ENCODE measurements at places on chromosomes 3 and 15.
A peak's percentile ranks its signal among the peaks of the same experiment; 100 is the strongest.

- no peak for DNase-seq
Measured at GRCh38 chr3:171811295-171811912, 1.1 kb upstream of the PLD1 start.

GRCh38 chr3:143972505-143973258 is 1.1 kb downstream of the DIPK2A start:
- peak; percentile 27 for DNase-seq

DNA sequence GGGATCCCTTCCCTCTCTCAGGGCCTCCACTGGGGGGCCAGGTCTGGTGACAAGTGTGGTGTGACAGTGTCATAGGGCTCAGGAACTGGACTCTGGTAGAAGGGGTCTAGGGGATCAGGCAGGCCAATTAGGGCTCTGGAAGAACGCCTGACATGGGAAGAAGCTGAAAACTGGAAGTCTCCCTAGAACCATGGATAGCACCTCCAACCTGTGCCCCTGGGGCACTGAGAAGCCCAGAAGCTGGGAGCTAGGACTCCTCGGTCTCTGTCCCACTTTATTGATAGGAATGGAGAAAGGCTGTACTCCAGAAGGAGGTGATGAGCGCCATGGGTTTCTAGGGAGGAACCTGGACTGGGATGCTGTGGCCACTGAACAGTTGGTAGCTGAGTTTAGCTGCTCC is 30.7 kb downstream of the INSYN1 start:
- no peak for DNase-seq

DNA sequence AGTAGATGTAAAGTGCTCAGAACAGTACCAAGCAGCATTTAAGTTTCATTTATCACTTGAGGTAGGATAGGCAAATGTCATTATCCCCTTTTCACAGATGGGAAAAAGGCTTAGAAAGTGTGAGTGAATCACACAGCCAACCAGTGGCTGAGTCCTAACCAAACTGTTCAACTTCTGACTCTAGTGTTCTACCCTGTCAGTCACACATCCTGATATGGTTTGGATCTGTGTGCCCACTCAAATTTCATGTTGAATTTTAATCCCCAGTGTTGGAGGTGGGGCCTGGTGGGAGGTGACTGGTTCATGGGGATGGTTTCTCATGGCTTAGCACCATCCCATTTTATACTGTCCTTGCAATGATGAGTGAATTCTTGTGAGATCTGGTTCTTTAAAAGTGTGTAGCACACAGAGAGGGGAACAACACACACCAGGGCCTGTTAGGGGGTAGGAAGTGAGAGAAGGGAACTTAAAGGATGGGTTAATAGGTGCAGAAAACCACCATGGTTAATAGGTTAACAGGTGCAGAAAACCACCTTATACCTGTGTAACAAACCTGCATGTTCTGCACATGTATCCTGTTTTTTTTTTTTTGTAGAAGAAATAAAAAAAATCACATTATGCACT is 304.7 kb downstream of the SUCLG2 start:
- DNase-seq: no peak

DNA sequence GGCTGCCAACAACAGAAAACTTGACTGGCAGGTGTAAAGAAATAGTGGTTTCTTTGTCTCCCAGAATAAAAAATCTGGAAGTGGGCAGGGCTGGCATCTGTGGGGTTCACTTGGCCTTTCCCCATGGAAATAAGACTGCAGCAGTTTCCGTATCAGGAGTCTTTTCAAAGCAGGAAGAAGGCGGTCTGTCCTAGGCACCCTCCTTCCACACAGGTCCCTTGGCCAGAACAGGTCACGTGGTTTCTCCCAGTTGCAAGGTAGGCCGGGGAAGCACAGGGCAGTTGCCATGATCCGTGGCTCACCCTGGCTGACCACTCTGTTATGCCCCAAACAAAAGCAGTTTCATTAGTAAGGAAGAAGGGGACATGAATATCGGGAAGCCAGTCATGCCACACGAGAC is 45.4 kb downstream of the ZDHHC19 start:
- no peak for DNase-seq

- DNase-seq: no peak
Measured at GRCh38 chr3:169694117-169694516, 30.6 kb upstream of the MECOM start.

DNA sequence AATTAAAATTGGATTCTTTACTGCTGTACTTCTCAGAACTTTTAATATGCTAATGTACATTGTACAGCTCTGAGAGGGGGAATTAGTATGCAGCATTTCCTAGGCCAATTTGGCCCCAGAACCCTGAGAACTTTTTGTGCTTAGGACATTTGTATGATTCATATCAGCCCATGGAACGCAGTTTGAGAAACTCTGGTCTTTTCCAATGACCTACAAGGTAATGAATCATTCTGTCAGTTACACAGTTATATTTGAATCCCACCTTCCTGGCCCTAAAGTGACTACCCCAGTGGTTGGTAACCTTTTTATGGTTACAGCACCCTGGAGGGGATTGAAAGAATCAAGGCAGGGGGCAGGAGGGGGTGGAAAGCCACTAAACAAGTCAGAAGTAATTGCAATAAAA is 25.6 kb upstream of the KBTBD12 start:
- no peak for DNase-seq

DNA sequence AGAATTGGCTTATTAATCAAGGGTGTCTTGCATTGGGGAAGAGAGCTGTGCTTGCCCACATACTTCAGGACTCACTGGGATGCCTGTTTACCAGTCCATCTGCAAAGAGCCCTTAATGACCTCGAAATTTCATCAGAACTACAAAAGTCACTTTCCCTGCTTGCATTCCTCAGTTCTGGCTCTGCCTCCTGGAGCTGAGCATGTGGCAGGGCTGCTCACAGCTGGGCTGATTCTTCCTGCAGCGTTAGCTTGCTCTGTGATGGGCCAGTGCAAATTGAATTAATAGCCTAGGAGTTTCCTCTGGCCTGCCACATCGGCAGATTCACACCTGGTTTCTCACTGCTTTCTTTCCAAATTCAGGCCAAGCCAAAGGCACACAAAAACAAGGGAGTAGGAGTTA is 108.9 kb downstream of the DUT start:
- DNase-seq: no peak

- no peak for DNase-seq
Measured at GRCh38 chr3:132399054-132399929, 18.0 kb upstream of the DNAJC13 start.

DNA sequence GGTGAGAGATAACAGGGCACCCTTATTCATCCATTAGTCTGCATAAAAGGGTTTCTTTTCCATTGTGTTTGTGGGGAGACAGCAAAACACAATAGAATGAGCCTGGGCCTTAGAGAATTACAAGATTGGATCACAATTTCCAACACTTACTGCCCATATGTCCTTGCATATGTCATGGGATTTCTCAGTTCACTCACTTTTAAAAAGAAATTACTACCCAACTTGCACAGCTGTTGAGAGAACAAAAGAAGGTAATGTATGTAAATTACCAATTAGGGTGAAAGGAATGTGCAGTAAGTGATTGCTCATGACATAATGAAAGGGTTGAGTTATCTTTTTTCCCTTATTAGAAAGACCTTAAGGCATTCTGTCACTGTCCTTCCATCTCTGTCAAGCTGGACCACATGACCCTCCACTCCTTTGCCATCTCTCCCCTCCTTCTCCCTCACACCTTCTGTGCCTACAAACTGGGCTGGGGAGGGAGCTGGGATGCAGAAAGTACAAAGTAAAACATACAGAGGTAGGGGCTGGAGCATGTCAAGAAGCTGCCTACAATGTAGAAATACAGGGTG is 244.2 kb downstream of the ZMAT3 start:
- no peak for DNase-seq

- no peak for DNase-seq
Measured at GRCh38 chr3:25781145-25781757, 2.0 kb downstream of the NGLY1 start.

DNA sequence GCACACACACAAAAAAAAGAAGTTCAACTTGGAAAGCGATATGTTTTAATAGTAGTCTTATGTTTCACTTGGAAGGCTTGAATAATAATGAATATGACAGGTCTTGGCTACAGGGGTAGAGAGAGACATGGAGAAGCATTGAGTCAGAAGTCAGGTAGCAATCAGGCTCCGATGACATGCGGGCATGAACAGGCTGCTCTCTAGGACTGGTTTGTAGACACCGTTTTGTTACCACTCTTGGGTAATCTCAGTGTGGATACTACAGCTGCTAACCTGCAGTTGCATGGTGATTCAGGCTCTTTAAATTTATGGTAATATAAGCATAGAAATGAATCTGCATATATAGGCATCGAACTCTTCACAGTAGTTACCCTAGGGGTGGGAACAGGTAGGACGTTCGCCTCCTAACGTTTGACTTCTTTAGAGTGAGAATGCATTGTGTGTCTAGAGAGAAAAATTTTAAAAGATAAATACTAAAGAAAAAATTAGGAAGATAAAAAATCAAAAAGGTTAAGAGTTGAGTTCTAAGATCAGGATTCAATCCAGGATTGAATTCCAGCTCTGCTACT is 241.6 kb upstream of the KBTBD8 start:
- no peak for DNase-seq

- no peak for DNase-seq
Measured at GRCh38 chr3:126438746-126439145, 36.9 kb downstream of the ZXDC start.

GRCh38 chr3:152454076-152454875 is 185.5 kb downstream of the MBNL1 start:
- DNase-seq: no peak

DNA sequence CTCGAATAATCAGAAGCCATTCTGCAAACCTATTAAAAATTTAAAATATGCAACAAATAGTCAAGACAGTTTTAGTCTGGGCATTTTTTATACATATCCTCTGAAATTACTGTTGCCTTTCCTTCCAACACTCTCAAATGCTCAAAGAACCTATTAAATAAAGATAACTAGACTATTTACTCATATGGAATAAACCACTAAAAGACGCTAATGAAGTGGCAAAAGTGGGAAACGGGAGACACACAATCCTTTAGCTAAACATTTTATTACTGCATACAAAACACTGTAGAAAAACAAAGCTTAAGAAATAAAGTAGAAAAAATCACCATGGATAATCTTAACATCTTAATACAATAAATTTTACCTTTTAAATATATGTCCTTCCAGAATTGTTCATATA is 75.4 kb downstream of the HERC1 start:
- DNase-seq: no peak

DNA sequence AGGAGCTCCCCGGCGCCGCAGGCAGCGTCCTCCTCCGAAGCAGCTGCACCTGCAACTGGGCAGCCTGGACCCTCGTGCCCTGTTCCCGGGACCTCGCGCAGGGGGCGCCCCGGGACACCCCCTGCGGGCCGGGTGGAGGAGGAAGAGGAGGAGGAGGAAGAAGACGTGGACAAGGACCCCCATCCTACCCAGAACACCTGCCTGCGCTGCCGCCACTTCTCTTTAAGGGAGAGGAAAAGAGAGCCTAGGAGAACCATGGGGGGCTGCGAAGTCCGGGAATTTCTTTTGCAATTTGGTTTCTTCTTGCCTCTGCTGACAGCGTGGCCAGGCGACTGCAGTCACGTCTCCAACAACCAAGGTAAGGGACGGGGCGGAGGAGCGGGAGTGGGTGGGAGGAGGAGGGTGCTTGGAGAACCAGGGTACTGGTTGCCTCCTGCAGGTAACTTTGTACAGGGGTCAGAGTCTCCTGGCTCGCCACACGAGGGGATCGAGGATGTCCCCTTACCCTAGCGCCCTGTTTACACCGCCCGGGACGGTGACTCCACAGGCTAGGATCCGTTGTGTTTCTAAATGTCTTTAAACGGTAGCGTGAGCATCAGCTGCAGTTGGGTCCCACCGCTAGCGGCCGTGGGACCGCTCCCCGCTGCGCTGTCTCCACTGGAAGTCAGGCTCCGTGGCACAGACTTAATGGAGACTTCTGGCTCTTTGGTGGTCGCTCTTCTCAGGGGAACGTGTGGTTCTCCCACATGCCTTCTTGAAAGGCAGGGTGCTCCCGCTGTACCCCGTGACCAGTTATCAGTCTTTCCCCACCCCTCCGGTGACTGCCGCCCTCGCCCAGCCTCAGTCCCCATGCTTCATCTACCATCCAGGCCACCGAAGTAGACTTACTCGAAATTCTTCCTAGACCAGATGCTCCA is 515 bp downstream of the EPHA6 start:
- DNase-seq: no peak

- no peak for DNase-seq
Measured at GRCh38 chr3:114498539-114499370, 204.9 kb downstream of the TIGIT start.

- no peak for DNase-seq
Measured at GRCh38 chr15:101308604-101309435, 13.8 kb upstream of the SNRPA1 start.

DNA sequence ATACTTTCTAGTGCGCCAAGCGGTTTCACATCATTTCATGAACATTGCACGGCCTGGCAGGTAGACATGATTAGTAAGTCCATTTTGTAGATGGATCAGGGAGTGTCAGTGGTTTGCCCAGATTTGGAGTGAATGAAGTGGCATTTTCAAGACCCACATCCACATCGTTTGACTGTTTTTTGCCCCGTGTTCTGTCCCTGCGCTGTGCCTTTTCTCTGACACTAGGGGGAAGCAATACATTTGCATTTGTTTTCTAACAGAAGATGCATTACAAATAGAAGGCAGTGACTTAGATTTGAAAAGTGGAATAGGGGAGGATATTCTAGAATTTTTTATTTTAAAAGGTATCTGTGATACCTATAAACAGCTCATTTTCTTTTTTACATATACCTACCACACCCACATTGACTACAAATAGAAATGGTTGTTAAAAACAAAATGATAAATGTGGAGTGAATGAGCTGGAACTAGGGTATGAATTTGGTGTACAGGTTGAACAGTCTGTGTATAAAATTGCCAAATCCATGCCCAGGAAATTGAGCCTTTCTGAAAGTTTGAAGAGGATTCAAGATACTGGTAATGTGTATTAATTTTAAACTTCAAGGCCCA is 98.0 kb downstream of the USP13 start:
- no peak for DNase-seq

- DNase-seq: no peak
Measured at GRCh38 chr3:126397610-126398422, 3.1 kb downstream of the CFAP100 start.

DNA sequence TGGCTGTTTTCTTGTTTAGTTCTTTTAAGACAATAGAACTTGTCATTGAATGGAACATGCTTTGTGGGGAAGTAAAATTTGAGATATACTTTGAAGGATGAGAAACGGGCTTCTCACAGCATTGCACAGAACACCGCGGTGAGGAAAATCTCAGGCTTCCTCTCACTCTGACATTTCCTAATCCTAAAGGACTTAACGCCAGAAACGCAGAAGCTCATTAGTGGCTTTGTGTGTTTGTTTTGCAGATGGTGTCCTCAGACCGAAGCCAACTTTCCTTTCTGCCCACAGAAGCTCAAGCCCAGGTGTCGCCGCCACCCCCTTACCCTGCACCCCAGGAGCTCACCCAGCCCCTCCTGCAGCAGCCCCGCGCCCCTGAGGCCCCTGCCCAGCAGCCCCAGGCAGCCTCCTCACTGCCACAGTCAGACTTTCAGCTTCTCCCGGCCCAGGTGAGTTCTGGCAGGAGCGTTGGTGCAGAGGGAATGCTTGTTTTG is 78.9 kb upstream of the BLM start:
- DNase-seq: no peak

GRCh38 chr3:161510510-161511260 is 14.1 kb downstream of the OTOL1 start:
- no peak for DNase-seq
